ENCODE measurements at places on chromosomes 4 and X.

DNA sequence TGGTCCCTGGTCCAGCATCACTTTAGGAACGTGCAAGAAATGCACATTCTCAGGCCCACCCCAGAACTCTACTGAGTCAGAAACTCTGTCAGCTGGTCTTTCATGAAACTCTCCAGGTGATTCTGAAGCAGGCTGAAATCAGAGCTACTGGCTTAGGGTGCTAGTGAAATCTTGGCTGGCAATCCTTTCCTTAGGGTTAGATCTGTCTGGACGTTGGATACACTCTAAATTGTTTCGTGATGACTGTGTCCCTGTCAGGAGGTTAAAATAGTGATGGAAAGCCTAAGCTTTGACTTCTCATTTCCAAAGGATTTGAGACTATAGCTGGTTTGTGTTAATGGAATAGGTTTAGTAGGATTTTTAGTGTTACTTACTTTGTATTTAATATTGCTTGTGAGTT lies 99.1 kb downstream of the ARHGAP10 start:
- no peak for DNase-seq

- DNase-seq = no peak
Measured at GRCh38 chr4:111454961-111455360, 690.3 kb upstream of the FAM241A start.

GRCh38 chrX:65866146-65866545 lies 173.7 kb downstream of the VSIG4 start:
- DNase-seq = no peak

GRCh38 chrX:113222305-113222704 lies 381.7 kb upstream of the AMOT start:
- DNase-seq = no peak

Measured in HEK293T (cell line).